ENCODE measurements at places on chromosomes 1 and 21. TPM values are rescaled to one million over a fixed set of nuclear protein-coding genes. Genes with fewer than 3 reads are reported as not detected.

DNA sequence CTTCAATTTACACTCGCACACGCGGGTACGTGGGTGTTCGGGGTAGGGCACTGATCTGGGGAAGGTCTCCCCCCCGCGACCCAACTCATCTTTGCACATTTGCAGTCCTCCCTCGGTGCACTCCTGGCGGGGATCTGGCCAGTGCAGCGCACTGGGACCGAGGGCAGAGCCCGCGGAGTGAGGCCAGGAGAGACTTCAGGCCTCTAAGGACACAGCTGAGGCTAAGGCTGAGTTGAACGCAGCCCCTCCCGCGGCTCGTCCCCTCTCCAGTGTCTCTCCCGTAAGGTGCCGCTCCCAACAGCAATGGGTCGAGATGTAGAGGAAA is 936 bp upstream of the NCAM2 start:
- DNase-seq = peak; percentile 19
- H3K4me3 ChIP-seq = peak overlapping the region; percentile 77
- no peaks in the 10 kb centered on the region for H3K36me3 ChIP-seq
- H3K27ac ChIP-seq = no peak overlapping the region
- peaks cover 54% of the 10 kb centered on the region for H3K27me3 ChIP-seq
- H3K4me1 ChIP-seq = peaks cover 14% of the 10 kb centered on the region

GRCh38 chr1:32062867-32063230 is 9.9 kb upstream of the TMEM39B start:
- no peaks in the 10 kb centered on the region for H3K27me3 ChIP-seq
- DNase-seq = no peak
- H3K4me1 ChIP-seq = peaks cover 49% of the 10 kb centered on the region
- H3K36me3 ChIP-seq = peaks cover 42% of the 10 kb centered on the region
- no peak overlapping the region for H3K4me3 ChIP-seq

DNA sequence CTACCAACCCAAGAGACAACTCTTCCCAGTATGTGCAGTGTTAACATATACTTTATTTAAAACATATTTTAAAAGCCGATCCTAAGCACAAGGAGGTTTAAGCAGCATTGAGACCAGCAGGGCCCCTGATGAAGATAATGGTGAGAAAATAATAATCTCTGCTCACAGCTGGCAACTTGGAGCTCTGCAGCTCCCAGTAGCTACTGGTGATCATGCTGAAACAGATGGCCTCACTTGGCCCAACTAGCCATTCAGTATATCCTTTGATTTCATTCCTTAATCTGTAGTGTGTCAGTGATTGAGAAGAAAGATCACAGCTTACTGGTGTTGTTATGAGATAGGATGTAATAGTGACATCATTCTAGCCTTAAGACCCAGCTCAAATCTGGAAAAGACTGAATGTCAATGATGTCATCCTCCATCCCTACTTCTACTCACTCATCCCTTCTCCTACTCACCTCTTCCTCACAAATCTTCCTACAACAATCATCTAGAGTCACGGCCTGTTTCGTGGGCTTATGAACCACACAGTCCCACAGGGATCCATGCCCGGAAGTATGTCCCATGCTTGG is 817.9 kb downstream of the PLA2G4A start:
- no peak for DNase-seq
- no peaks in the 10 kb centered on the region for H3K27me3 ChIP-seq
- peaks cover 7% of the 10 kb centered on the region for H3K4me1 ChIP-seq
- no peak overlapping the region for H3K27ac ChIP-seq
- peaks cover 2% of the 10 kb centered on the region for H3K36me3 ChIP-seq

DNA sequence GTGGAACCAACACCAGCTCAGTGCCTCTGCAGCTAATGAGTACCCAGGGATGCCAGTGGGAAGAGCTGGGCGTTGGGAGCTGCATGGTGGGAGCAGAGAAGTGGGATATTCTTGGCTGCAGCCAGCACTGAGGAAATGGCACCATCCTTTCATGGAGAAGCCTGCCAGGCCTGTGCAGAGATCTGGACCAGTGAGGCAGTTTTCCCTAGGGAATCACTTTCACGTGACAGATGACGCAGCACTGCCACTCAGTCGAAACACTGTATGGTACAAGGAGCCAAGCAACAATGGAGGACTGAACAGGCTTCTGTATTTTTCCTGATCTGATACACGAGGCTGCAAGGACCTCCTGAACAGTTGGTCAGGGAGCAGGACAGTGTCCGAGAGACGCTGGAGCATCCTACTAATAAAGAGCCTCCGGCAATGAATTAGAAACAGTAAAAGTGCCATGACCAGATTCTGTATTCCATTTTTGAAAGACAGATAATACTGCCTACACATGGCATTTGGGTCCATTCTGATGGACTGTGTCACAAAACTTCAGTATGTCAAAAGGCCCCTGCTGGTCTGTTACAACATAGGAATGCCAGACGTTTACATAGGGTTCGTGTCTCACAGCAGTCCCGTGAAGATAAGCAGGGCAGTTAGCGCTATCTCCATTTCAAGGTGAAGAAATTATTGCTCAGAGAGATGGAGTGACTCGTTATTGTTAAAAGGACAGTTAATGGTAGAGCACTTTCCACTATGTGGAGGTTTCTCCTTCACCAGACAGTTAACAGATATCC is 44.0 kb upstream of the LMO4 start:
- no peak for DNase-seq
- no peak overlapping the region for H3K4me3 ChIP-seq
- no peaks in the 10 kb centered on the region for H3K36me3 ChIP-seq
- H3K27me3 ChIP-seq = no peaks in the 10 kb centered on the region
- H3K4me1 ChIP-seq = peaks cover 11% of the 10 kb centered on the region
- H3K27ac ChIP-seq = no peak overlapping the region

GRCh38 chr21:38958940-38959691 is 153.4 kb downstream of the ETS2 start:
- no peak for DNase-seq
- no peak overlapping the region for H3K4me3 ChIP-seq
- H3K36me3 ChIP-seq = peaks cover 15% of the 10 kb centered on the region
- H3K4me1 ChIP-seq = peaks cover 5% of the 10 kb centered on the region
- no peaks in the 10 kb centered on the region for H3K27me3 ChIP-seq

GRCh38 chr21:26469789-26470188 is 103.3 kb downstream of the CYYR1 start:
- no peaks in the 10 kb centered on the region for H3K27me3 ChIP-seq
- H3K36me3 ChIP-seq = peaks cover 13% of the 10 kb centered on the region
- H3K27ac ChIP-seq = no peak overlapping the region
- DNase-seq = no peak
- H3K4me3 ChIP-seq = no peak overlapping the region
- H3K4me1 ChIP-seq = no peaks in the 10 kb centered on the region

KMO gene
- not detected for total RNA-seq

BTBD8 gene
- 3.7 TPM for total RNA-seq

Measured in WTC11 (cell line).